ENCODE measurements at places on chromosomes 4 and X.

DNA sequence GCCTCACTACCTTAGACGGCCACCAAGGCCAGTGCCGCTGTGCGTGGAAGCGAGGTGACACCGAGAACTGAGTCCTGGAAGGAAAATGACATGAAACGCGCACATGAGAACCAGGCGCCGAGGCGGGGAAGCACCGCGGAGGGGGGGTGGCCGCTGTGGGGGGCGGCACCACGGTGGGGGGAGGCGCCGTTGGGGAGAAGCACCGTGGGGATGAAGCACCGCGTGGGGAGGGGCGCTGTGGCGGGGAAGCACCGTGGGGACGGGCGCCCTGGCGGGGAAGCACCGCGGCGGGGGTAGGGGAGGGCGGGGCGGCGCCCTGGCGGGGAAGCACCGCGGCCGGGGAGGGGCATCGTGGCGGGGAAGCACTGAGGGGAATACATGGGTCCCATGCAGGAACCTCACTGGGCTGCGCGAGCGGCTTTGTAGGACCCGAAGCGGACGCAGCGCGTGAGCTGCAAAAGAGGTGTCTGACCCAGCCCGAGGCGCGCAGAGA, 28.0 kb downstream of the PPP2R3B start:
- DNase-seq, result no peak

- no peak for DNase-seq
These were observed 258.1 kb upstream of the NEIL3 start for GRCh38 chr4:177051473-177052060.

- DNase-seq, result no peak
These were observed 91.7 kb downstream of the EFNB1 start for GRCh38 chrX:68920561-68920960.

DNA sequence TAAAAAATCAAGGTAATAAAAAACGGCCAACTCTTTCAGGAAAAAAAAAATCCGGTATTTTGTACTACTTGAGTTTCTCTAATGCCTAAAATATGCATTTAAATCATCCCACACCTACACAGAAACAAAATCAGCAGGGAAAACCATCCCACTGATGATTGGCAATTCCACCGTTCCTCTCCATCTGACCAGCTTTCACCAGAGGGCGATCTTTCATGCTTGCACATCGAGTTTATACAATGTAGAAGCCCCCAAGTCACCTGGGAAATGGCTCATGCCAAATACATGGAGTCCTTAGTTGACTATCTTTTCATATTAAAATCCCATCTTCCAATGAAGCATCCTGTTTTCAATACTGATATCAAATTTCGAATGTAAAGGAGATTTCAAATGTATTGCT, 69.2 kb downstream of the PTCHD1 start:
- no peak for DNase-seq

- peak; percentile 28 for DNase-seq
These were observed 3.1 kb downstream of the CXXC4 start for GRCh38 chr4:104491481-104492182.

DNA sequence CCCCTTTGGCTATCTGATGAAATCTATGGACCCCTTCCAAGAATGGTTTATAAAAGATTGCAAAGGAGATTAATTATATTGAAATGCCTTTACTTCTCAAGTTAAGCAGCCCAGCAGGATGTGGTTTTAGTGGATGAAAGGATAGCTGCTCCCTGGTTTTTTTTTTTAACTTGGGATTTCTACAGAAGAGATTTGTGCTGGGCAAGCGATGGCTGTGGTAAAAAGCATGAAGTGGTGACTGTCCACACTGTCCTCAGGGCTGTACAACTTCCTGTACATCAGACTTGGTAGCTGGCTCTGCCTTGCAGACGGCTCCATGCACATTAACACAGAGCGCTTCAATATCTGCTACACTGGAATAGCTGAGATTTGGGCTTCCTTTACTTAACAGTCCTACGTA, 321.7 kb downstream of the DHX15 start:
- no peak for DNase-seq

GRCh38 chr4:15457406-15458201, 12.1 kb upstream of the CC2D2A start:
- no peak for DNase-seq

DNA sequence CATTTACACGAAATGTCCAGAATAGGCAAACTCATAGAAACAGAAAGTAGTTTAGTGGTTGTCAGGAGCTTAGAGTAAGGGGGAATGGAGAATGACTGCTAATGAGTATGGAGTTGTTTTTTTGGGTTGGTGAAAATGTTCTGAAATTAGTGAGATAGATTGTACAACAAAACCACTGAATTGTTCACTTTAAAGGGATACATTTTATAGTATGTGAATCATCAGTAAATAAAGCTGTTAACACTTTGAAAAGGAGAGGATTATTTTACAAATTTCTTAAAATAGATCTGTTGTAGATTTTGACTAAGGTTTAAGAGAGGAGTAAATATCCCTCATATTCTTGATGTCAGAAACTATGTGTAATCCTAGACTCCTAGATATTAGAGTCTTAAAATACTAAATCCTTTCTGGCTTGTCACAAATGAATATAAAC, 82.7 kb downstream of the RAPGEF2 start:
- DNase-seq, result no peak

GRCh38 chr4:8464381-8464780, 23.8 kb downstream of the TRMT44 start:
- DNase-seq, result no peak

GRCh38 chr4:146243141-146243882, 29.0 kb downstream of the REELD1 start:
- peak; percentile 33 for DNase-seq

GRCh38 chr4:147547314-147548056, 66.6 kb downstream of the EDNRA start:
- DNase-seq, result no peak

GRCh38 chr4:148263802-148264201, 178.4 kb downstream of the NR3C2 start:
- DNase-seq, result no peak

DNA sequence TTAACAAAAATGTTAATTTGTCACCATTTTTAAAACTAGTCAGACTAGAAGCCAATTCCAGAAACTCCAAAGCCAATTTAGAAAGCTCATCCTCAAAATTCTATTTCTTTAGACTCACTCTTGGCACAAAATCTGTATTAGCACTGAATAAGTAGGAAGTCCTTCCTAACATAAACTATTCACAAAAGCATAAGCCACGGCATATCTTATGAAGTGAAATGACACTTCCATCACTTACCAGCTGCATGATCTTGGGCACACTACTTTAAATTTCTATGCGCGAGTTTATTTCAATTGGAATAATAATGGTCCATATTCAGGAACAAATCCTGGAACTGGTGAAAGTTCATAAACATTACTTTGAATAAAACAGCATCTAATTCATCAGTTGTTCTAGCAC, 1544.0 kb downstream of the TECRL start:
- DNase-seq, result no peak

GRCh38 chrX:150774798-150775568, 81.8 kb downstream of the MTMR1 start:
- no peak for DNase-seq

- no peak for DNase-seq
These were observed 31.5 kb downstream of the F8 start for GRCh38 chrX:154991039-154991438.

GRCh38 chrX:71103110-71103983, 3.2 kb downstream of the CXorf65 start:
- peak; percentile 61 for DNase-seq

DNA sequence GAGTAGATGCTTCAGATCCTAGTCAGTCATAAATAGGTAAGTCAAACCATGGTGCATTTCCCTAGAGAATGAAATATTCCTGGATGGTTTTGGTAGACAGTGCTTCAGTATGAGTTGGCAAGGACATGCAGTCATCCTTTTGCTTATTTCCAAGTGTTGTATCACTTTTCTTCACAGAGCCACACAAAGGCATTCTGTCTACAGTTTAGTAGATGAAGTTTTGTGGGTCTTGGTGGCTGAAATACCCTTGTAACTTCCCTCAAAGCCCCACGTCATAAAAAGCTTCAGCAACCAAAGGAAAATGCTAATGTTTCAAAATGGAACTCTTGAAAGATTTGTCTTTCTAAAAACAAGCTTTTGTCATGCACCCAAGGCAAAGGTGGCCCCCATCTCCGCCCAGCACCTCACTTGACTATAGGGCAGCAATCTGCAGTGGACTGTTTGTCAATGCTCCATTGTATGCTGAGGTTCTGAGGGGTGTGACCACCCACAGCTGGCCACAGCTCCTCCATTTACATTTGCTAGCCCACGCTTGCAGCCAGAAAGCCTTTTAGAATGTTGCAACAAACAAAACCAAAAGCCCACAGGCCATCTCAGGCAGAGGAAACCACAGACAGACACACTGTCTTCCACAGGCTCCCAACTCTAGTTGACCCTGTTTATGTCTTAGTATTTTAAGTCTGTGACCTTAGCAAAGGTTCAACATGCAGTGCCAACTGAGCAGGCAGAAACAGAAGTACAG, 87.1 kb upstream of the FAM9C start:
- peak; percentile 19 for DNase-seq

GRCh38 chrX:76538860-76539259, 111.3 kb downstream of the MAGEE1 start:
- no peak for DNase-seq

Measured in CD4-positive, alpha-beta T cell treated with Interferon gamma for 1 hour (primary cell).